ENCODE measurements at places on chromosomes 2 and 18.

DNA sequence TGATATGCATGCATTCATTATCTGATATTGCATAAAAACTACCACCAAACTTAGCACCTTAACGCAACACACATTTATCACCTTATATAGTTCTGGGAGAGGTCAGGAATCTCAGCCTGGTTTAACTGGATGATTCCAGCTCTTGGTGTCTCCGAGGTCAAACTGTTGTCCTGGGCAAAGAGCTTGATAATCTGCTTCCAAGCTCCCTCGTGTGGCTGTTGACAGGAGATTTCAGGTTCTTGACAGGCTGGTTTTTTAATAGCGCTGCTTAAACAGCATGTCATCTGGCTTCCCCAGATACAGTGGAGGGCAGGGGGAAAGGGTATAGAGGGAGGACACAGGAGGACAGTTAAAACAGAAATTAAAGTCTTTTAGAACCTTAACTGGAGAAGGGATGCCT lies 785.0 kb downstream of the CNTNAP5 start:
- no peak for DNase-seq

DNA sequence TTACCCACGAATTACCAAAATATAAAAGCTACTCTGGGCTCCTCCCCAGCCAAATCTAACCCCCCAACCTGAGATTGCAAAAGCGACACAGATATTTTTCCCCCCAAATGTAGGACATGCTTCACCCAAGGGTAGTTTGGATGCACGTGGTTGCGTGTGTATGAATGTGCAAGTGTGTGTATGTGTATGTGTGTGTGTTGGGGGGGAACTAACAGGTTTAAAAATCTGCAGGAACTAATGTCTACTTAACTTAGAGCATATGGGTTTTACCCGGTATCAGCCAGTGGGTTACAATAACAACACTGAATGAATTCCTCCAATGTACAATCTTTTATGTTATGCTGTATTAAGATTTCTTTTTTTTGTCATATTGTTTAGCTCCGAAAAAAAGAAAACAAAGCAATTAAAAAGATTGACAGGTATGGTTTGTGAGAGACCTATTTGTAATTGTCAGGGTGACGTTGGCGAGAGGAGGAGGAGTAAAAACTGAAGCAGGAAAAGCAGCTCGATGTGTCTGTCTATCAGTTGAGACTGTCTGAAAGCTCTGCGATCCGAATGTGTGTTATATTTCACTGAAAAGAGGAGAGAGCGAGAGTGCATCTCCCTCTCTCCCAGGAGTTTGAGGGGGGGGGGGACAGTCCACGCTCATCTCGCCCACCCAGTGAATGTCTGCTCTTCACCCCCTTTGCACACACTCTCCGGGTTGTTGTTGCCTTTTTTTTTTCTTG lies at the start of gene TSHZ1:
TSHZ1 (plus strand) TSS at position 524 of the 728 bp plus-strand sequence. CDS start 1,080 bp downstream, outside the sequence.
- peak; percentile 49 for DNase-seq

- no peak for DNase-seq
These were observed 781.3 kb upstream of the ID2 start for GRCh38 chr2:7900593-7900992.

- no peak for DNase-seq
These were observed 40.2 kb downstream of the LPIN1 start for GRCh38 chr2:11786592-11786991.

GRCh38 chr2:192195548-192196418 lies 1.1 kb upstream of the TMEFF2 start:
- DNase-seq, result peak; percentile 23

DNA sequence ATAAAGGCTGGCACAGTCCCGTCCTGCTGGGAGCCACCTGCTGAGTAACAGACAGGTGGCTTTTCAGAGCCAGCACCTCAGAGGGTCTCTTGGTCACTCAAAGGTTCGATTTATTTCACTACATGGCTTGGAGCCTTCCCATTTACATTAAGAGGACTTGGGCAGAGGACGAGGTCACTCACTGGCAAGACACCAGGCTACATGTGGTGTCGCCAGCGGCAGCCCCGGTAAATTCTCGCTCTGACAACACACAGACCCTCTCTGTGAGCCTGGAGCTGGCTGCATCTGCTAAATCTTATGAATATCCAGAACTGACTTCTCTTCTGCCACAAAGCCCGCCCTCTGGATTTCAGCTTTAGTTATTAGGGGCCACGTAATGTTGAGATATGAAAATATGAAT lies 254.7 kb downstream of the VAPA start:
- DNase-seq, result no peak

DNA sequence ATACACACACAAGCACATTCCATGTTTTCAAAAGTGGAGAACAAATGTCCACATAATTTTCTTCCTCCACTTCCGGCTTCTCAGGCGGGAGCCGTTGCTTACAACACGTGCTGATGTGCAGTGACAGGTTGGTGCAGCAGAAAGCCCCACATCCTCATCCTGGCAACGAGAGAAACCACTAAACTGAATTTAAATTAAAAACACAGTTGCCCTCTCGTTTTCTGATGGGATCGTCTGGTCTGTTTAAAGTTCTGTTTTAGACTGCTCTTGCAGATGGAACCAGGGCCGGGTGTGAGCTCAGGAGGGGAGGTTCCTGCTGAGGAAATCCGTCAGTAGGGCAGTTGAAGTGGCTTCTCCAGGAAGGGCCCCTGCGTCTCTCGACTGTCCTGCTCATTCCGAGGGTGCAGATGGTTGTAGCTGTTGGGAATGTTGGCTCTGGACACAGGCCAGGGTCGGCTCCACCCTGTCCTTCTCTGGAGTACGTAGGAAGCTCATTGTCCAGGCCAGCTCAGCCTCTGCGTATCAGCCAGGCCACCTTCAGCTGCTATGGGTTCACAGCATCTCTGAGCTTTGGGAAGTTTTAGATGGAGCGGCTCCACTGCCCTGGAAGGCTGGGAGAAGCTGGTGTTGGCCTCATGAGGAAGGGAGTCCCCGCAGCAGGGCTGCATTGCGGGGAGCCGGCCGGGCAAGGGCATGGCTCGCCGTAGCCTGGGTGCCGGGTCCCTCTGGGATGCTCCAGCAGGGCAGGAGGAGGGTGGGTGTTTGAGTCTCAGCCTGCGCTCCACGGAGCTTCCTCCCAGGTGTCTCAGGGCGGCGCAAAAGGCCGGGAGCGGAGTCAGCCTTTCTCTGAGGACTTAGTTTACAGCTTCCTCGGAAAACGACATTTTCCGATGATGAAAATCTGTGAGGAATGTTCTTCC lies 58.3 kb downstream of the NFATC1 start:
- no peak for DNase-seq

DNA sequence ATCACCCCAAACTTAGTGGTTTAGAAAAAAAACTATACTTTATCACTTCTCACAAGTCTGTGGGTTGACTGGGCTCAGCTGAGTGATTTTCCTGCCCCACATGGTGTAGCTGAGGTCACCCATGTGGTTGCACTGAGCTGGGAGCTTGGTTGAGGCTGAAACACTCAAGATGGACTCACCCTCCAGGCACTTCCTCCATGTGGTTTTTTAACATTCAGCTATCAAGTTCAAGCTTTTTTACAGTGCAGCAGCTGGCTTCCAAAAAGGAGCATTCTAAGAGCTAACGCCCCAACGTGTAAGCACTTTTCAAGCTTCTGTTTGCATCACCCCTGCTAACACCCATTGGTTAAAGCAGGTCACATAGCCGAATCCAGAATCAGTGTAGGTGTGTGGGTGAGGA lies 105.9 kb upstream of the CREB1 start:
- peak; percentile 56 for DNase-seq
